CD4-positive, alpha-beta T cell treated with Interferon gamma for 1 hour (primary cell): ENCODE measurements at places on chromosomes 13 and 19.

DNA sequence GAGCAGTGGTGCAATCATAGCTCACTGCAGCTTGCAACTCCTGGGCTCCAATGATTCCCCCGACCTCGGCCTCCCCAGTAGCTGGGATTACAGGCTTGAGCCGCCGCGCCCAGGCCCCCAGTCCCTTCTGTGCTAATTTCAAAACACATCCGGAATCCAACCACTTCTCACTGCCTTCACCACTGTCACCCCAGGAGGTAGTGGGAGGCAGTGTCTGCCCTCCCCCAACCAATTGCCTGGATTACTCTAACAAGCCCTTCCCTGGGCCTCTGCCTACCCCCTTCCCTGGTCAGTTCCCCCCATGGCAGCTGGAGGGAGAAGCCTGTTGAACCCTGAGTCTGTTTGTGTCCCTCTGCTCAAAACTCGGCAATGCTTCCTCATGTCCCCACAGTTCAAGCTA, 2.3 kb downstream of the PRAM1 start:
- DNase-seq = peak; percentile 11

GRCh38 chr13:73464758-73465616, 406.2 kb downstream of the KLF5 start:
- no peak for DNase-seq

GRCh38 chr13:51518827-51519226, 65.4 kb upstream of the WDFY2 start:
- peak; percentile 23 for DNase-seq

- DNase-seq = no peak
Observed at GRCh38 chr19:2043251-2043641, 7.8 kb downstream of the MKNK2 start.

- DNase-seq = no peak
Observed at GRCh38 chr19:1751367-1752008, 1.8 kb upstream of the ONECUT3 start.

DNA sequence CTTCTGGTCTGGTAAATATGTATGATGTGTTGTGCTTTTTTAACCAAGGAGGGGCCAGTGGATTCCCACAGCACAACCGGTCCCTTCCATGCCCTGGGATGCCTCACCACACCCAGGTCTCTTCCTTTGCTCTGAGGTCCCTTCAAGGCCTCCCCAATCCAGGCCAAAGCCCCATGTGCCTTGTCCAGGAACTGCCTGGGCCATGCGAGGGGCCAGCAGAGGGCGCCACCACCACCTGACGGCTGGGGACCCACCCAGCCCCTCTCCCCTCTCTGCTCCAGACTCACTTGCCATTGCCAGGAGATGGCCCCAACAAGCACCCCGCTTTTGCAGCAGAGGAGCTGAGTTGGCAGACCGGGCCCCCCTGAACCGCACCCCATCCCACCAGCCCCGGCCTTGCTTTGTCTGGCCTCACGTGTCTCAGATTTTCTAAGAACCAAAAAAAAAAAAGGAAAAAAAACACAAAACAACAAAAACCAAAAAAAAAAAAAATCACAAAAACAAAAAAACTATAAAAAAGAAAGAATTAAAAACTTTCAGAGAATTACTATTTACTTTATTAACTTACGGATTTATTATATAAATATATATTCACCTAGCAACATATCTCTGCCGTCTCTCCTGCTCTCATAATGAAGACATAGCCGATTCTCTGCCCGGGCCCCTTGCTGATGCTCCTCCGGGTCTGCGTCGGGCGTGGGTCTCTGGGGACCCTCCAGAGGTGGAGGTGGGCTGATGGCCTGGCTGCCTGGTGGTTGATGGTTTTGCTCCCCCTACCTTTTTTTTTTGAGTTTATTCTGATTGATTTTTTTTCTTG, 14.4 kb downstream of the CAPN12 start:
- peak; percentile 76 for DNase-seq

- DNase-seq = no peak
Observed at GRCh38 chr13:54261856-54262255, 1233.2 kb downstream of the OLFM4 start.

- DNase-seq = no peak
Observed at GRCh38 chr19:1090731-1091543, 4.2 kb downstream of the POLR2E start.

- no peak for DNase-seq
Observed at GRCh38 chr13:64420181-64420580, 2810.0 kb downstream of the PCDH9 start.

DNA sequence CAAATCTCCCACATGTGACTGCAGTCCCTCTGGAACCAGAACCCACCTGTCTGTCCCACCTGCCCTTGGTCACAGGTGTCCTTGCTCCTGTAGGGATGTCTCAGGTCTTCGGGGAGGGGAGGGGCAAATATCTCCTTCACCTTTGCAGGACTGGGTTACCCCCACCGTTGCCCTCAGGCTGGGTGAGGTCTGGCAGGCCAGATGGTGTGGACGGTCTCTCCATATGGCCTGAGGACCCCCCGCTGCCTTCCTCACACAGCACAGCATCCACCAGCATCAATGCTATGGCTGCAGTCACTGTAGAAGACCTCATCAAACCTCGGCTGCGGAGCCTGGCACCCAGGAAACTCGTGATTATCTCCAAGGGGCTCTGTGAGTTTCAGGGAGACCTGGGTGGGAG, 10.0 kb downstream of the SLC5A5 start:
- no peak for DNase-seq

DNA sequence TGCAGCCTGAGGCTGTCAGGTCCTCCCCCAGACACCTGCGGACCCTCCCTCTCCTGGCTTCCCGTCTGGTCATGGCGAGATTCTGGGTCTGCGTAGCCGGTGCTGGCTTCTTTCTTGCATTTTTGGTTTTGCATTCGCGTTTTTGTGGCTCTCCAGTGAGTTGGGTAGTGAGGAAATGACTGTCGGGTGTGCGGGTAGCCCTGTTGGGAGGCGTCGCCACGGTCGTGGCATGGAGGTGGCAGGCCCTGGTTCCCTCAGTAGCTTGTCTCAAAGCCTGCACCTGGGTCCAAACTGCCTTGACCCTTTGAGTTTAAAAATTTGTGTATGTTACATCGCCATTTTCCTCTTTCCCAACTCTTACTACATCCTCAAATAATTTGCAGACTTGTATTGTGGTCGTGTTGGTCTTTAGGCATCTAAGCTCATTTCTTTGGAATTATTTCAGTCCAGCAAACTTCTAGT, 344 bp downstream of the NHLRC3 start:
- DNase-seq = no peak

GRCh38 chr13:99601535-99601934, 100.3 kb downstream of the TM9SF2 start:
- DNase-seq = no peak

DNA sequence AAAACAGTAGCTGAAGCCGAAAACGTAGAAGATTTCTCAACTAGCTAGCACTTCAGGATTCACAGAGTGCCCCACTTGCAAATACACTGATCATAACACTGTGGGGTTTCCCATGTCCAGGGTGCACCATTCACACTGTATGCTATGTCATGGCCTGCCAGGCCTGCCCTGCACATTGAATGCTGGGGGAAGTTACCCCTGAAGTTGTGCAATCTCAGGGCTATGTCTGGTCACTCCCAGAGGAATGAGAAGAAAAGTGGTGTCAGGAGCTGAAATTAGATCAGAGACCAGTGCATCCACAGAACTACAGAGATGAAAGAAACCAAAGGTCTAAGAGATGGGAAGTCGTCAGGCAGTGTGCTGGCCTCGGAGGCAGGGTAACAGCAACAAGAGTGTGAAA, 196.8 kb downstream of the RAP2A start:
- no peak for DNase-seq

GRCh38 chr19:6020972-6021805, 43.2 kb upstream of the RANBP3 start:
- DNase-seq = no peak

DNA sequence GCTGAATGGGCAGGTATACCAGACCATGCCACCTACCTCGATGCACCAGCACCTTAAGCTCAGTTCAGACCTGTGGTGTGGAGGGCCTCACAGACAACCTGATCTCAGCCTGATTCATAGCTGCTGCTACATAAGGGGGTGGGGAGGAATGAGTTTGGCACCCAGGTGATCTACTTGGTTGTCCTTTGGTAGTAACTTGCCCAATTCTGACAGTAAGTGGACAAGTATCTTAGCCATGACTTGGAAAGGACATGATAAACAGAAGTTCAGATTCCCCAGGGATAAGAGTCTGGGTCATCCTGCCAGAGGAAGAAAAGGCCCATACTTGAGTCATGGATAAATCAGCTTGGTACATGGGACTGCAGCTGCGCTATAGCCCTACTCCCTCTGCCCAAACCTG, 28.4 kb upstream of the SOHLH2 start:
- no peak for DNase-seq

GRCh38 chr13:31898378-31899071, 133.0 kb upstream of the FRY start:
- DNase-seq = no peak

DNA sequence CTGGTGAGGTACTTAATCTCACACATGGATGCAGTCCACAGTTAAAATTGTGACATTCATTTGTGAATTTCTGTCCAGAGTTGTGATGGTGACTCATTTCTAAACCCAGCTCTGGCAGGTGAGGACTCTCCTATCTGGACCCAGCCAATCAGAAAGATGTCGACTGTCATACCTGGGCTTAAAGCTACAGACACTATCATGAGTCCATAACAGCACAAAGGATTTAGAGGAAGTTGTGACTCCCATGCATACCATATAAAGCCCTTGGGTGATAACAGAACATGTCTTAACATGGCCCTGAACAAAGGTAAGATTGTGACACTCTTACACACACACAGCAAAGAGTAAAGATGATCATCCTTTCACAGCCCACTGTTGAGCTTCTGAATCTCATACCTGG, 59.7 kb upstream of the ZNF724 start:
- no peak for DNase-seq

- DNase-seq = peak; percentile 46
Observed at GRCh38 chr19:45152504-45153338, 8.1 kb downstream of the NKPD1 start.

- no peak for DNase-seq
Observed at GRCh38 chr19:47703301-47703700, 9.9 kb upstream of the EHD2 start.

- DNase-seq = no peak
Observed at GRCh38 chr13:99313501-99313900, 6.3 kb upstream of the GPR183 start.

GRCh38 chr13:97712770-97713169, 240.7 kb upstream of the IPO5 start:
- no peak for DNase-seq

GRCh38 chr13:52665325-52665724, 12.7 kb downstream of the SUGT1 start:
- DNase-seq = no peak
